ENCODE measurements at places on chromosomes 4 and X.

- DNase-seq = no peak
These were observed 29.6 kb downstream of the TLR10 start for GRCh38 chr4:38752941-38753806.

DNA sequence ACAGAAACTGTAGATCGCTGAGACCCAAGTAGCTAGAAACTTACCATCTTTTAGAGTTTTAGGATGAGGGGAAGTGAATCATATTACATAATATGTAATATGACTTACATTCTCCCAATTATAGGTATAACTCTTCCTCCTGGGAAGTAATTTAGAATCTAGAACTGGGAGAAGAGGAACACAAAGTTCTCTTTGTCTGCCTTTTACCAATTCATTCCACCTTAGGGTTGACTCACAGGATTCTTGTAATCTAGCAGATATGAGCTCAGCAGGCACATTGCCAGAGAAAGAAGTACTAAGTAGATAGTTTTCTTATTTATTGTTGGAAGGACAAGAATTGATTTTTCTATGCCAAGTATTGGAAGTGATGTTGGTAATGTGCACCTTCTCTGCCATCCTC is 58.0 kb upstream of the CCSER1 start:
- no peak for DNase-seq

DNA sequence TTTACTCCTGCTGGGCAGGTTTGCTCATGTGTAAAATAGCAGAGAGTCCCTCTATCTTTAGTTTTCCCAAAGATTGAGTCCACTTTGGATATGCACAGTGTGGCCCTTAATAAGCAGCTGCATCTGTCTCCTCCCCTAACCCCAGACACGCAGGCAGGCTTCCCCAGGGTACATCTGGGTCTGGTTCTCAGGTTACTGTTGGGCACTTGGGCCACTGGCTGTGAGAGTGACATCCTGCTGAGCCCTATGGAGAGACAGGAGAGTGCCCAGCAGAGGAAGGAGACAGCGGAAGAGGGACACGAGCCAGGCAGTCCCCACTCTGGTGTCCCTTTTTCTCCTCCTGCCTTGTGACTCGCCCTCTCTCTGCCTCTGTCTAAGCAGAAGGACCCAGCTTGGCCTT is 16.0 kb downstream of the XK start:
- DNase-seq = no peak

DNA sequence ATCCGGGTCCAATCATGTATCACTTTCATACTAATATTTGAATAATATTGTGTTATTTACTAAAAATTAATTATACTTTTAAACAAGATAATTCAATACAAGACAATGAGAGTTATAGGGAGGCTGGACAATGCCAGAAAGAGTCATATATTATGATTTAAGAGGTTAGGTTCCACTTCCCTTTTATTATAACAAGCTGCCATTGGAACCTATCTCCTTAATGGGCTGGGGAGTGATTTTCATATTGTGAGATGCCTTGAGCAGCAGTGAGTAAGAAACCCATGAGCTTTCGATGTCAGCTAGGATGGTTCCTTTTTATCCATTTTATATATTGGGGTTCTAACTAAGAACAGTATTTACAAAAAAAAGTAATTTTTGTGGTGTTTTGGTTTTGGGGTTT is 91.8 kb downstream of the MAB21L2 start:
- no peak for DNase-seq

DNA sequence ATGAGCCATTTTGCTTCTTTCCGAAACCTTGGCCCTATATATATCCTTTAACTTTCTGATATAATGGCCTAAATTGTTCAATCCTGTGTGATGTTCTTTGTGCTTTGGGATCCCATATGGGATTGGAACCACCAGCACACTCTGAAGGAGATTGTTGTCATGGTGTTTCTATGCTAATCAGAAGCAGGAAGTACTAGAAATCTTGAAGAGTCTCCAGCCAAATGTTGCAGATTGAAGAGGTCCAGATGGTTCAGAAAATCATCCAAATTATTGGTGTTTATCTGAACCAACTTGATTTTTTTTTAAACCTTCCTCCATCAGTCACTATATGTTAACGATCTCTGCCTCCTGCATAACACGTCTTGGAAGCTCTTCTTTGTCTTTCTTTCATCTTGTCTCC is 72.8 kb downstream of the KIT start:
- DNase-seq = no peak

GRCh38 chr4:71184195-71184781 is 154.5 kb upstream of the SLC4A4 start:
- DNase-seq = peak; percentile 4

GRCh38 chrX:24396931-24397279 is 36.5 kb downstream of the SUPT20HL1 start:
- DNase-seq = no peak

GRCh38 chr4:7596918-7597606 is 162.3 kb upstream of the PSAPL1 start:
- no peak for DNase-seq

DNA sequence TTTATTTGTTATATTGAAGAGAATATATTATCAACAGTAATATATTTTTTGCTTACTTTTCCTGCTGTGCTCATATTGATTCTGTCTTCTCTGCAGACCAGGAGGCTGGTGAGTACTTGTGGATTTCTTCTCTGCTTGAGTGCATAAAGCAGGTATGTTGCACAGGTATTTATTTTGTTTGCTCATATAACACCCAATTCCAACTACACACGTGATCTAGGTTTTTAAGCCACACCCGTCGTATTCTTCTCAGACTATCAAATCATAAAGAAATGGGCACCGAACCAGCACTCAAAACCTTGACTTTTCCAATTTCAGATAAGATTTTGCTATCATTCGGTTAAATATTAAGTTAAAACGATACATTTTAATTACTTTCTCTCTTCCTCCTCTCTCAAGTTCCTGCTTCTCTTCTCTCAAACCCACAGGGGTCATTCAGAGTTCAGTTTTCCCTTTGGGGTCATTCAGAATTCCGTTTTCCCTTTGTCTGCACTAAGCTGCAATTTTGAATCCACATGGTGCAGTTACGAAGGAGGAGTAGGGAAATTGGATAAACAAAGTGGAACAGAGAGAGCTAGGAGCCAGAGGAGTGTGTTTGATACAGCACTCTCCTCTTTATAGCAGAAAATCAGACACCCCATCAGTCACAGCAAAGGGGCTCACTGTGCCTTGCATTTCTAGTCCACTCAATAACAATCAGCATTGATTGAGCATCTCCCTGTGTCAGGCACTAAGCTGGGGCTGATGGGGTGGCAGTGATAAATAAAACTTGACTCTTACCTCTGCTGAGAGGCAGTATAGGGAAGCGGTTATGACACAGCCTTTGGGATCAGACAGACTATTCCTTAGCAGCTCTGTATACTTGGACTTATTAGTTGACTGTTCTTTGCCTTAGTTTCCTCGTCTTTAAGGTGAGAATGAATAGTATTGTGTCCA is at the start of gene ADH1C:
TSS of gene ADH1C (minus strand) at position 145 of the 936 bp plus-strand sequence. CDS start at position 74, 71 bp downstream.
- no peak for DNase-seq

DNA sequence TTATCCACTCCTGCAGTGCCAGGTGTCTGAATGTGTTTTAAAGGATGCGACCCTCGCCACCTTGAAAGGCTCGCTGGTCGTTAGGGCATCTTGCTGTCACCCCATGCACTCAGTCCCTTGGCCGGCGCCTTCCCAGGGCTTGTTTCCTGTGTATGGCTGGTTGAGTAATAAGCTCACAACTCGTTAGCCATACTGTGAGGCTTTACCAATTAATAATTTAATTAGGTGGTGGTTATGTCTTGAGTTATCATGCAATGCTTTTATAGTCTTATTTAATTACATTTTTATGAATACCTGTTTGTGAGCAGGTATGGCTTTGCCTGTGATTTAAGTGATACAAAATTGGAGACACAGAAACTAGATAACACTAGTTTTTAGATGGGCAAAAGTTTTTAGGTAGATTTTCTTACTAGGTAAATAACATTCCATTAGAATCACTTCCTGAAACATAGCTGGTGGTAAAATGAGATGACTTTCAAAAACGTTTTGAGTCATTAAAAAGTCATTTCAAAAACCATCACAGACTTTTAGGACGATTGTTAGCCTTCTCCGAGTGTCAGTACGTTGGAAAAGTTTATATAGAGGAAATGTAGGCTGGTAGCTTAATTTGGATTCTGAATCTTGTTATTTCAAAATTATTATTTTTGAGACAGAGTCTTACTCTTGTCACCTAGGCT is 18.2 kb downstream of the PTTG2 start:
- no peak for DNase-seq

DNA sequence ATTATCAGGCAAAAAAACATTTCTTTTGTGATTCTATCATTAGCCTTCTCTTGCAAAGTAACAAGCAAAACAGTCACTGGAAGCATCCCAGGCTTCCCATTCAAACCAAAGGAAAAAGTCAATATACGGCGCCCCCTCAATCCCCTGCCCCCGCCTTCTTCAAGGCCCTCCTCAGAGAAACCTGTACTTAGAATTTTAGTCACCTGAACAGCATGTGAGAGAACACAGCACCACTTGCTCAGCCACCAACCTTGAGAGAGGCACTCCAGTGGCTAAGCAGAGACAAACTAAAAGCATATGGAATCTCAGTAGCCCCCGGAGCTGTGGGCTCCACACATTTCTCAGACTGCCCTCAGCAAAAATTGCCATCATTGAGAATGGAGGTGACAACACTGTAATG is 25.2 kb downstream of the LEF1 start:
- DNase-seq = no peak

Data from stimulated activated CD4-positive, alpha-beta T cell treated with anti-CD3 and anti-CD28 coated beads, TNF-alpha, amount 100 ng/mL, for 24 hours (primary cell).